ENCODE measurements at places on chromosomes 6 and 20. TPM values are rescaled to one million over a fixed set of nuclear protein-coding genes. Genes with fewer than 3 reads are reported as not detected.

- DNase-seq = no peak
- H3K4me1 ChIP-seq = no peaks in the 10 kb centered on the region
- peaks cover 4% of the 10 kb centered on the region for H3K27me3 ChIP-seq
- H3K27ac ChIP-seq = no peak overlapping the region
- H3K4me3 ChIP-seq = no peak overlapping the region
- H3K36me3 ChIP-seq = no peaks in the 10 kb centered on the region
Observed at GRCh38 chr20:57457243-57458095, 66.3 kb downstream of the RBM38 start.

DNA sequence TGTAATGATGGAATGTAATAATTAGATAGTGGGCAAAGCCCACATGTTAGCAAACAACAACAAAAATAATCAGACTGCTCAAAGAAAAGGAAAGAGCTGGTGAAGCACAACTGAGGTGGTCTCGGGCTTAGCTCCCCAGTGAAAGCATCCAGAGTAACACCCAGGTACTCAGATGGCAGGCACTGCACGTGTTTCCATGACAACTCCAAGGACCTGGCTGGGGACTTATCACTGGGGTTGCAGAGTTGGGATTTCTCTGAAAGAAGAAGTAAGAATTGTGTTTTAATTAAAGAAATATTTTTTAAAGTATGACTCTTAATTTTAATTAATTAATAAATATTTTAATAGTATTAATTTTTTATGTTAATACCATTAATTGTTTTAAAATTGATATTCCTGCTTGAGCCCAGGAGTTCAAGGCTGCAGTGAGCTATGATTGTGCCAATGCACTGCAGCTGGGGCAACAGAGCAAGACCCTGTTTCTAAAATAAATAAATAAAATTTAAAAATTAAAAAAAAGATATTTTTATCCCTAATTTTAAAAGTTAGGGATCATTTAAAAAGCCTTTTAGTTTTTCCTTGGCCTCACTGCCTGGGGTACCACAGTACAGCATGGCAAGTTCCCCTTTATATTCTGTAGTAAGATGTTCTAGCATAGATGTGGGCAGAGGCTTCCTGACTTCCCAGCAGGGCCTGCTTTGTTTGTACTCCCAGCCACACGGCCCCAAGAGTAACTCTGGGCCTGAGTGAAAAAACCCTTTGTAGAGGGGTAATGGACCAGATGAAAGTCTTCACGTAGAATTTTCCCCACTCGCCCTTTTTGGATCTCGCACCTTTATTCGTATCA is 42.2 kb upstream of the UST start:
- no peak overlapping the region for H3K27ac ChIP-seq
- H3K4me1 ChIP-seq = peaks cover 16% of the 10 kb centered on the region
- H3K36me3 ChIP-seq = no peaks in the 10 kb centered on the region
- no peak overlapping the region for H3K4me3 ChIP-seq

The RPP40 gene
- 16.4 TPM for total RNA-seq

The CASS4 gene
- 3.1 TPM for total RNA-seq

DNA sequence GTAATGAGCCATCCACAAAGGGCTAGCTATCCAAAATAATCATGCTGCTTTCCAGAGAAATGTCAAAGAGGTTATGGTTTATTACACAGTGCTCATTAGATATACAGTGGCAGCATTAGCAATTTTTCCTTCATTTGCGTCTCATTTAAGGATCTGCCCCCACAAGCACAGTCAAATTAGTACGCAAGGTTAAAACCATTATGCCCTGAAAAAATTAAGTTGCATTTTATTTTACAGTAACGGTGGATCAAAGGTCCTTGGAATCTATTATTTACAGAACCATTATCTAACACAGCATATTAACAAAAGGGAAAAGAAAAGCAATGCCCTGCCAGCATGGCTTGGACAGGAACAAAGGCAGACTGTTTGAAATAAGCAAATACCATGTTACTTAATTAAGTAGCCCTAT is 144.8 kb downstream of the PDSS2 start:
- H3K36me3 ChIP-seq = no peaks in the 10 kb centered on the region
- H3K27ac ChIP-seq = no peak overlapping the region
- no peak for DNase-seq
- H3K4me1 ChIP-seq = no peaks in the 10 kb centered on the region
- no peaks in the 10 kb centered on the region for H3K27me3 ChIP-seq

DNA sequence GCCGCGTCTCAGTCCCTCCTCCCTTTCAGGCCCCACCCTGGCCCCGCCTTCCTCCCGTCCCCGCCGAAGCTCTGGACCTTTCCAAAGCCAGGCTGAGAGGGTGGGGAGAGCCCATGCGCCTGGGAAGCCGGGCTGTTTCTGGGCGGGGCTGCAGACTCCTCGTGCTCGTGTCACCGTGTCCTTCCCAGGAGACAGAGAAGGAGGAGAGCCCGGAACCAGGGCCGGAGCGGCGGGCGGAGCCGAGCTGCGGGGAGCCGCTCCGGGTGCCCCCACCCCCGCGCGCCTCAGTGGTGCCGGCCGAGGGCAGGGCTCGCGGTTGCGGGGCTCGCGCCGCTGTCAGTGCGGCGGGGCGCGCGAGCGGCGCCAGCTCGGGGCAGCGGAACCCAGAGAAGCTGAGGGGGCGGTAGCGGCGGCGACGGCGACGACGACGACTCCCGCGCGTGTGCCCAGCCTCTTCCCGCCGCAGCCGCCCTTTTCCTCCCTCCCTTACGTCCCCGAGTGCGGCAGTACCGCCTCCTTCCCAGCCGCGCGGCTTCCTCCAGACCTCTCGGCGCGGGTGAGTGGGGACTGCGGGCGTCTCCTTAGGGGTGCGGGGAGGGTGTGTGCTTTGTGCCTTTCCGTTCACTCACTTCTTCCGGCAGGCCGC is at the start of gene RALY:
RALY (plus strand) TSS at position 336 of the 646 bp plus-strand sequence. CDS start 78,164 bp downstream, outside the sequence.
- H3K4me3 ChIP-seq = peak within 1 kb of the TSS; percentile 83
- DNase-seq = peak; percentile 98
- peaks cover 29% of the 10 kb centered on the region for H3K36me3 ChIP-seq
- peak within 1 kb of the TSS; percentile 98 for H3K27ac ChIP-seq

GRCh38 chr6:25829375-25829774 is 2.5 kb downstream of the SLC17A1 start:
- H3K36me3 ChIP-seq = no peaks in the 10 kb centered on the region
- DNase-seq = no peak
- H3K27ac ChIP-seq = no peak overlapping the region
- peaks cover 5% of the 10 kb centered on the region for H3K4me1 ChIP-seq
- H3K4me3 ChIP-seq = no peak overlapping the region
- peaks cover 26% of the 10 kb centered on the region for H3K27me3 ChIP-seq

The SNX3 gene
- total RNA-seq = 75.1 TPM

All from activated CD4-positive, alpha-beta T cell treated with anti-CD3 and anti-CD28 coated beads, Interleukin-2, amount 10 ng/mL, durations not matched to agents 24 days and 14 days (primary cell).